ENCODE measurements at places on chromosomes 2 and 18.
A peak's percentile ranks its signal among the peaks of the same experiment; 100 is the strongest.

DNA sequence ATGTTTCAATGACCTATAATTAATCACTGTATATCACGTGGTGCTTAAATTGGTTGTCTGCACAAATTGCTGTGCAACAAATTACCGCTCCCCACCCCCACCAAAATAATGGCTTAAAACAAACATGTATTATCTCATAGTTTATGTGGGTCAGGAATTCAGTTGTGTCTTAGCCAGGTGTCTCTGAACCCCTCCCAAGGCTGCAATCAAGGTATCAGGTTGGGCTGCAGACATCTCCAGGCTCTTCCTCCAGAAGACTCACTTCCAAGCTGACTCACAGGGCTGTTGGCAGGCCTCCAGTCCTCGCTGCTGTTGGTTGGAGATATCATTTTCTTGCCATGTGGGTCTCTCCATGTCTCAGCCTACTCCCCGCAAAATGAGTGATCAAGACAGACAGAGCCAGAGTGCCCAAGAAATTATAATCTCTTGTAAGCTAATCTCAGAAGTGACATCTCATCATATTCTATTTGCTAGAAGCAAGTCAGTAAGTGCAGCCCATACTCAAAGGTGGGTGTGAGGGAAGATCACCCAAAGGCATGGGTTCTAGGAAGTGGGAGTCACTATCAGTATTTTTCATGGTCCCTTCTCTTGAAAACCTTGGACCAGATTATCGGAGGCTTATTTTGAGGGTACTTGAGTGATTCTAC, 38.4 kb downstream of the SPC25 start:
- no peak for DNase-seq

GRCh38 chr2:46913471-46914381, 1.9 kb downstream of the MCFD2 start:
- peak; percentile 6 for DNase-seq

GRCh38 chr18:24878289-24878688, 417.9 kb downstream of the HRH4 start:
- DNase-seq = no peak

GRCh38 chr2:149984311-149984710, 396.7 kb upstream of the MMADHC start:
- DNase-seq = no peak

DNA sequence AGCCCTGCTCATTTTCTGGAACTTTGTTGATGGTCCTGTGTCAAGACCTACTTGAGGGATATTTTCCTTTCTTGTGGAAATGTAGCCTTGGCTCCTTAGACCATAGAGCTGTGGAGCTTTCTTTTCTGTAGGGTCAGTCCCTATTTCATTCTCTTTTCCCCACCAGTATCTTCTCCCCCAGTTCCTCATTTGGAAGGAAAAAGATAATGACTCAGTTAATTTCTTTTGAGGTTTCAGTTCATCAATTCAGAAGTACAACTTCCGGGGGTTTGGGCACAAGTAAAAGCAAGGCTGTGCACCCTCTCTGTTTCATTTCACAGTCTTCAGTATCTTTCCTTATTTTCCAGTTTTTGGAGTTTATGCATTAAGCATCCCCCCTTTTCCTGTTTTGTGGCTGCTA, 70.7 kb downstream of the CDC42EP3 start:
- no peak for DNase-seq

DNA sequence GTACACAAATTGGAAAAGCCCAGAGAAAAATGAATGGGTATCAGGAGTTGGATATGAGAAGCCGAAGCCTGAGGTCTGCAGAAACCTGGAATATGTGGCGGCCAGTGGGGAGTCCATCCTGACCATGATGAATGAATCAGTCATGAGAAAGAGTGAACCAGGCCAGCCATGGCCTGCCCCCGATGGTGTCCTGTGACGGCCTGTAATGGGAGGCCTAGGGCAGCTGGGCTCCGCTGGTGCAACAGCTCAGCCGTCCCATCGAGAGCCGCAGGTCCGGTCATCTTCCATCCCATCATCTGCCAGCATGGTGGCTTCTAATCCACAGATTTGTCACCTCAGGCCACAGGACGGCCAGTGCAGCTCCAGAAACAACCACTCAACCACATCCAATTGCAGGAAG, 116.4 kb downstream of the PDCL3 start:
- no peak for DNase-seq

- DNase-seq = no peak
Observed at GRCh38 chr2:196390243-196391148, 219.1 kb upstream of the STK17B start.

DNA sequence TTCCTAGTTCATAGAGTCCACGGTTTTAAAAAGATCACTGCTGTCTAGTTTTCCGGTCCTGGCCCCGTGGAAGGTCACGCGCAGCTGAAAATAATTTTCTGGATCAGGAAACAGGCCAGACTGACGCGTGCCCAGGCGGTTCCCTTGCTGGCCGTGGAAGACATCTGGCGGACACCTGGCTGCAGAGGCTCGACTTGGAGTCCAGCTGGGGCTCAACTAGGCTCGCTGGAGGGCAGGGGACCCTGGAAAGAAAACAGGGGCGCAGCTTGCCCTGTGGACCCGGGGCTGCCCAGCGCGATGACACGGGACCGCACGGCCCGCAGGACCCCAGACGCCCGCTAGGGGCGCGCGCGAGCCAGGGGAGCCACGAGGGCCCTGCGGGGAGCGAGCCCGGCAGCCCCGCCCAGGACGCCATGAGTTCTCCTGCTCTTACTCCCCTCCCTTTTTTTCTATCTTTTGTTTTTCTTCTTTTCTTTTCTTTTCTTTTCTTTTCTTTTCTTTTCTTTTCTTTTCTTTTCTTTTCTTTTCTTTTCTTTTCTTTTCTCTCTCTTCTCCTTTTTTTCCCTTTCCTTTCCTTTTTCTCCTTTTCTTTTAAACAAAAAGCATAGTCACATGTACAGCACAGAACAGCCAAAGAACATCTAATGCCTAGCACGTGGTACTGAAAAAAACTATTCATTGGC, 43.2 kb upstream of the UBE2F start:
- DNase-seq = peak; percentile 6

DNA sequence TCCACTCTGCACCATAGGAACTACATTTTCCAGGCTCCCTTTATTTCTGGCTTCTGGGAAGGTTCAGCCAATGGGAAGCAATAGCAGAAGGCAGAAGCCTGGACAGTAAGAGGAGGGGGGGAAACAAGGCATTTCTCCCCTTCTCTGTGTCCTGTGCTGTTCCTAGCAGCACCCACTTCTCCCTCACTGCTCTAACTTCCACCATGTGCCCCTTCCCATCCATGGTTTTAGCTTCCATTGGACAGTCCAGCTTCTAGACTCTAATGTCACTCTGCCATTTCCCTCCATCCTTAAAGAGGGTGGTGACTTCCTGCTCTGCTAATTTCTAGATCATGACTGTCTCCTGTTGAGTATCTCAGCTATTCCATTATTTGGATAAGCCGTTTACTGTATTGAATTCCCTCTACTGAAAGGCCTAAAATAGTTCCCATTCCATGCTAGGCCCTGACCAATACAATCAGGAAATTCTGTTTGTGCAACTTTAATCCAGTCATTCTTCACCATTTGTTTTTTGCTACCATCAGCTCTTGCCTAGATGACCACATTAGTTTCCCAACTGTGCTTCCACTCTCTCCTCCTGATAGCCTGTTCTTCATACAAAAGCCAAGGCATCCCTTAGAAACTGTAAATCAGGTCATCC, 20.8 kb upstream of the LYPD1 start:
- no peak for DNase-seq

DNA sequence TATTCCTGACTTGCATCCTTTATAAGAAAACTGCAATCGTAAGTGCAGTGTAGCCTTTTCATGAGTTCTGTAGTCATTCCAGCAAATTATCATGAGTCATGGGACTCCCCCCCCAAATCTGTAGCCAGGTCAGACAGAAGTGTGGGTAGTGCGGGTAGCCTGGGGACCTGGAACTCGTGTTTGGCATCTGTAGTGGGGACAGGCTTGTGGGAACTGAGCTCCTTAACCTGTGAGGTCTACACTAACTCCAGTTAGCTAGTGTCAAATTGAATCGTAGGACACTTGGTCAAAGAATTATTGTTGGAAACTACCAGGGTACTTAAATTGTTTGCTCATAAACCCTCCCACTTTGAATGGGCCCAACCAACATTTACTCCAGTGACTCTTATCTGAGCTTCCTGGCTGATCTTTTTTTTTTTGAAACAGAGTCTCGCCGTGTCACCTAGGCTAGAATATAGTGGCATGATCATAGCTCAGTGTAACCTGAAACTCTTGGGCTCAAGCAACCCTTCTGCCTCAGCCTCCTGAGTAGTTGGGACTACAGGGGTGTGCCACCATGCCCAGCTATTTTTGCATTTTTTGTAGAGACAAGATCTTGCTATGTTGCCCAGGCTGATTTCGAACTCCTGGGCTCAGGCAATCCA, 12.4 kb downstream of the PFN4 start:
- no peak for DNase-seq

GRCh38 chr2:183172220-183172887, 48.1 kb downstream of the NUP35 start:
- no peak for DNase-seq

- DNase-seq = no peak
Observed at GRCh38 chr2:69471793-69472192, 34.6 kb upstream of the NFU1 start.

Data from GF-D8 (cell line).